Activated naive CD4-positive, alpha-beta T cell treated with anti-CD3 and anti-CD28 coated beads for 36 hours (primary cell): ENCODE measurements at places on chromosomes 5 and 9. TPM values are rescaled to one million over a fixed set of nuclear protein-coding genes. Genes with fewer than 3 reads are reported as not detected.

The IRX1 gene
- total RNA-seq = not detected

The SLC6A3 gene
- total RNA-seq = not detected

The OTULINL gene
- 10.6 TPM for total RNA-seq

DNA sequence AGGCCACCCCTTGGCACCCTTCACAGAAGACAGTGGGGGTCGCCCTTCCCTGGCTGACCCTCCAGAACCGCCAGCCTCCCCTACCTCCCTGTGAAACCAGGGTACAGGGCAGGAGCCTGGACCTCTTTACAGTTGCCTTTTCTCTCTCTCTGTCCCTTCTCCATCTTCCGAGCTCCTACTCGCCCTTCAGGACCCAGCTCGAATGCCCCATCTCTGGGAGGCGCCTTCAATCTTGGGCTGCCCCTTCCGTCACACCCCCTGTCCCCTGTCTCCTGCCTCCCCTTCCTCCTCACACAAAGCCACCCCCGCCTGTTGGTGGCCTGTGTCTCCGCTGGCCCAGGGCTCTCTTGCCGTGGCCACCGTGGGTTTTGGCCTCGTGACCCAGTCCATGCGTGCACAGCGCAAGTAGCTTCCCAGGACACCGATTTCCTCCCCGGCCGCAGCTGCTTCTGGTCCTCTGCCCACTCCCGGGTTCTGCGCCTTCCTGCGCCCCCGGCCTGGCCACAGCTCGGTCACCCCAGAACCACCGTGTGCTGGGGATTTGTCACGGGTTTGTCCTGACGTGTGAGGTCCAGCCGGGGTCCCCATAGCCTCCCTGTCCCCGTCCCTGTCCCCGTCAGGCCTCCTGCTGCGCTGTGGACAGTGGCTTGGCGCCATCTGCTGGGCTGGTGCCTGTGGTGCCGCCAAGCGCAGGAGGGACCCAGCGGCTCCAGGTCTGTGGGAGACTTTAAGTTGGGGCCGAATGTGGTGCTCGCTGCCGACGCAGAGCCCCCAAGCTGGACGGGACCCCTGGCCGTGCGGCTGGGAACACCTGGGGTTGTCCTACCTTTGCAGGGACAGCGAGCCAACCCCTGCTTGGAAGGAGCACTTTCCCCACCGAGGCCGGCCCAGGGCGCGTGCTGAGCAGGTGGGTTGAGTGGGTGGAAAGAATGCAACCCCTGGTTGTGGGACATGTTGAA lies 4.0 kb upstream of the TMEM250 start:
- H3K27ac ChIP-seq = no peak overlapping the region
- H3K4me3 ChIP-seq = peak overlapping the region; percentile 24
- H3K4me1 ChIP-seq = peaks cover 9% of the 10 kb centered on the region
- peak; percentile 82 for DNase-seq
- H3K27me3 ChIP-seq = no peaks in the 10 kb centered on the region

GRCh38 chr9:93677641-93678136 lies 101.3 kb downstream of the PHF2 start:
- no peaks in the 10 kb centered on the region for H3K4me1 ChIP-seq
- peaks cover 11% of the 10 kb centered on the region for H3K36me3 ChIP-seq
- DNase-seq = no peak
- no peak overlapping the region for H3K27ac ChIP-seq

DNA sequence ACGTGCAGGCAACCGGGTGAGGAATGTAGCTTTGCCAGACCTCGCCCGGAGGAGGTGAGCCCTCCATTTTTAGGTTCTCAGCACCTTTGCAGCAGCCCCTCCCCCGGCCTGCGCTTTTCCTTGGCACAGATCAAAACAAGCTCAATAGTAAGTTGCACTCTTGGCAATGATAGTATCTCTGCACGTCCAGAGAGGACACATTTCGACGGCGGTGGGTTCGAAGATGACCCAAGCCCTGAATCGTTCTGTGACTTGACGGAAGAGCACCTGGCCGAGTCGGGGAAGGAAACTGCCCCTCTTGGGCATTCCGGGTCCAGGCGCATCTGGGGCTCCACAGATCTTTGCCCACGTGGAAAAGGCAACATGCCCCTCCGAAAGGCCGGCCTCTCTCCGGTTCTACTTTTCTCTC lies 904 bp downstream of the GDNF start:
- H3K4me3 ChIP-seq = peak overlapping the region; percentile 12
- H3K27me3 ChIP-seq = peaks cover 71% of the 10 kb centered on the region
- no peak overlapping the region for H3K27ac ChIP-seq
- no peak for DNase-seq
- peaks cover 33% of the 10 kb centered on the region for H3K4me1 ChIP-seq
- H3K36me3 ChIP-seq = no peaks in the 10 kb centered on the region

DNA sequence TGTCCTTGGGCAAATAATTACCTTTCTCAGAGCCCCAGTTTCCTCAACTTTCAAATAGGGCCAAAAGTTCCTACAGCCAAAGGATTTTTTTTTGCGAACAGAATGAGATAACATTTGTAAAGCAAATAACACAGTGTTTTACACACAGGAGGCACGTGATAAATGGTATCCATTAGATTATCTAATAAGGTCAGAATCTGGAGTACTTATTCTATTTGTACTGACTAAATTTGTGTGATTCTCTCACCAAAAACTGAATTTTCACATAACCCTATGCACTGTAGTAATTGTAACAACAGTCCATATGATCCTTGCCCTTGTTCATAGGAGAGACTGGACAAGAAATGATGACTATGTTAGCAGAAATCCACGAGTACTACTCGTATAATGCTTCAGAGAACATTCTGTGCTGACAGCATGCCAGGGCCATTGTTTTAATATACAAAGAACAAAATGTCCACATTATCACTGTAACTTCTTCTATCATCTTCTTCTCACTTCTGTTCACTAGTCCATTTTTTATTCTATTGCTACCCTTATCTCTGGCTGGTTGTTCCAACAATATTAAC lies 13.9 kb upstream of the FEM1C start:
- no peaks in the 10 kb centered on the region for H3K36me3 ChIP-seq
- no peak for DNase-seq
- no peak overlapping the region for H3K27ac ChIP-seq
- no peaks in the 10 kb centered on the region for H3K4me1 ChIP-seq

DNA sequence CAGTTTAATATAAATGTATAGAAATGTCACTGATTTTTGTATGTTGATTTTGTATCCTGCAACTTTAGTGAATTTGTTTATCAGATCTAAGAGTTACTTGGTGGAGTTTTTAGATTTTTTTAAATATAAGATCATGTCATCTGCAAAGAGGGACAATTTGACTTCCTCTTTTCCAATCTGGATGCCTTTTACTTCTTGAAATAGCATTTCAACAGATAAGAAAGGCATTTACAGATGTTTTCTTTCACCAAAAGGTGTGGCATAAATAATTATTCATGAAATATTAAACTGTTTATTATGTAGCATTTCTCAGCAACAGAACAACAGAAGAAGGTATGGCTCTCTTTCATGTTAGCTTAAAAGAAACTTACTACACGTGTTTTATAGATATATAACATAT lies 34.9 kb upstream of the NIPBL start:
- peaks cover 1% of the 10 kb centered on the region for H3K36me3 ChIP-seq
- no peak overlapping the region for H3K27ac ChIP-seq
- DNase-seq = no peak
- no peaks in the 10 kb centered on the region for H3K27me3 ChIP-seq
- H3K4me3 ChIP-seq = no peak overlapping the region

- peaks cover 63% of the 10 kb centered on the region for H3K27me3 ChIP-seq
- H3K4me3 ChIP-seq = peak overlapping the region; percentile 71
- no peak for DNase-seq
- no peak overlapping the region for H3K27ac ChIP-seq
- no peaks in the 10 kb centered on the region for H3K36me3 ChIP-seq
- H3K4me1 ChIP-seq = peaks cover 5% of the 10 kb centered on the region
These were observed 139.3 kb downstream of the LHFPL2 start for GRCh38 chr5:78509145-78509865.

GRCh38 chr9:5140151-5140550 lies 45.3 kb downstream of the INSL6 start:
- no peak for DNase-seq
- no peak overlapping the region for H3K4me3 ChIP-seq
- H3K27me3 ChIP-seq = no peaks in the 10 kb centered on the region
- H3K36me3 ChIP-seq = peaks cover 42% of the 10 kb centered on the region

- H3K4me3 ChIP-seq = no peak overlapping the region
- DNase-seq = no peak
- H3K36me3 ChIP-seq = no peaks in the 10 kb centered on the region
- H3K27me3 ChIP-seq = no peaks in the 10 kb centered on the region
- no peak overlapping the region for H3K27ac ChIP-seq
These were observed 1495.6 kb upstream of the CDH6 start for GRCh38 chr5:29697785-29698414.
